ENCODE measurements at places on chromosomes 11 and 22.

- no peak for DNase-seq
These were observed 20.2 kb downstream of the AMOTL1 start for GRCh38 chr11:94788396-94788795.

- DNase-seq = no peak
These were observed 9.8 kb downstream of the HDHD5 start for GRCh38 chr22:17149076-17149815.

- no peak for DNase-seq
These were observed 6.8 kb upstream of the TPBGL start for GRCh38 chr11:75233754-75234172.

GRCh38 chr22:19115628-19116027, 6.6 kb downstream of the DGCR2 start:
- DNase-seq = no peak

All from stimulated activated CD4-positive, alpha-beta T cell treated with anti-CD3 and anti-CD28 coated beads, Interleukin-15, amount 100 ng/mL, for 48 hours (primary cell).